Hematopoietic multipotent progenitor cell (in vitro differentiated cells): ENCODE measurements at places on chromosomes 16 and 17.

DNA sequence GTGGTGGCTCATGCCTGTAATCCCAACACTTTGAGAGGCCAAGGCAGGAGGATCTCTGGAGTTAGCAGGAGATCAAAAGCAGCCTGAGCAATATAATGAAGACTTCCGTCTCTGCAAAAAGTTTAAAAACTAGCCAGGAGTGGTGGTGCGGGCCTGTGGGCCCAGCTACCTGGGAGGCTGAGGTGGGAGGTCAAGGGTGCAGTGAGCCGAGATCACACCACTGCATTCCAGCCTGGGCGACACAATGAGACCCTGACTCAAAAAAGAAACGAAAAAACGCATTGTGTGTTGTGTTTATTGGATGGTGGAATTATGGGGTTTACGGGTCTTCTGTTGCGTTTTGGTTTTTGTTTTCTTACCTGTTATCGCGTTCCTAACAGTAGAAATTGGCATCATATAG, 863 bp upstream of the DDX19A start:
- no peak for DNase-seq

DNA sequence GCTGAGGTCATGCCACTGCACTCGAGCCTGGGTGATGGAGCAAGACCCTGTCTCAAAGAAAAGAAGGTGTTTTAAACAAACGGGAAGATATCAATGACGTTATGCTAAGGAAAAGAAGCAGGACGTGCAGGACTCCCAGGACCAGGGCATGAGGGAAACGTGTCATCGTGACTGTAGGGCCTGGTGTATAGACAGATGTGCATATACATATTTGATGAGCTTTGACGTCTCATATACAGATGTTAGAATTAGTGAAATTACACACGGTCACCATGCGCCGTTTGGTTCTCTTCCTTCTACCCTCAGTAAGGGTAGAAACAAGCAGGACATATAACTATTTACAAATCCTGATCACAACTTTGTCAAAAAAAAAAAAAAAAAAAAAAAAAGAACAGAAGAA, 17.6 kb upstream of the PVALEF start:
- no peak for DNase-seq

- DNase-seq = no peak
Observed at GRCh38 chr17:82858376-82859126, 18.7 kb upstream of the ZNF750 start.

DNA sequence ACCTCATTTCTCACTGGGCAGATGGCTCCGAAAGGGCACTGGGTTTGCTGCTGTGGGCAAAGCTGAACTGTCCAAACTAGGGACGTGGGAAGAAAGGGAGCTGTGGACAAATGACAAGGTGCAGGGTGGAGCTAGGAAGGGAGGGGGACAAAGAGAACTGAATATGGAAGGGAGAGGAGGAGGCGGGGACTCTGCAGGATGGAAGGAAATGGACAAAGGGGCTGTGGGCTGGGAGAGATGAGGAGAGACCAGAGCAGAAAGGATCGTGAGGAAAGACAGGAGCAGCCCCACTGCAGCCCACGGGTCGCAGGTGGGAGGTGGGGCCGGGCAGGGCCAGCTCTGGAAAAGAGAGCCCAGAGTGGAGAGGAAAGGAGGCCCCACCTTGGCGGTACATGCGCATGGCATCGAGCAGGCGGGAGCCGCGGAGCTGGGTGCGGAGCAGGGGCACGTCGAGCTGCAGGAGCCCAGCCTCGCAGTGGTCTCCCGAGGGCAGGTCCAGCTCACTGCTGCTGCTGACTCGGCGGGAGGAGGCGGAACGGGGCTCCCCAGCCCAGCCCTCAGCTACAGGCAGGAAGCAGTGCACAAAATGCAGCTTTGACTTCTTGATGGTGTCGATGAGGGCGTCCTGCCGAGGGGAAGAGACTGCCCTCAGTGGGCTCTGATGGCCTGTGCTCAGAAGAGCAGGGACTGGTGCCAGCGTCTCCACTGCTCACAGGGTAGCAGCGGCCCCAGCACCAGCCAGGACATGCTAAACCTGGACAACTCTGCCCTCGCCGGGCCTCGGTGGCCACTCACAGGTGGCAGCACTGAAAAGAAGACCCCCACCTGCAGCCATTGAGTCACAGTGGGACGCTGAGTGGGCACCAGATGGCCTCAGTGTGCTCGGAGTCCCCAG, 66.8 kb downstream of the PIPOX start:
- no peak for DNase-seq

DNA sequence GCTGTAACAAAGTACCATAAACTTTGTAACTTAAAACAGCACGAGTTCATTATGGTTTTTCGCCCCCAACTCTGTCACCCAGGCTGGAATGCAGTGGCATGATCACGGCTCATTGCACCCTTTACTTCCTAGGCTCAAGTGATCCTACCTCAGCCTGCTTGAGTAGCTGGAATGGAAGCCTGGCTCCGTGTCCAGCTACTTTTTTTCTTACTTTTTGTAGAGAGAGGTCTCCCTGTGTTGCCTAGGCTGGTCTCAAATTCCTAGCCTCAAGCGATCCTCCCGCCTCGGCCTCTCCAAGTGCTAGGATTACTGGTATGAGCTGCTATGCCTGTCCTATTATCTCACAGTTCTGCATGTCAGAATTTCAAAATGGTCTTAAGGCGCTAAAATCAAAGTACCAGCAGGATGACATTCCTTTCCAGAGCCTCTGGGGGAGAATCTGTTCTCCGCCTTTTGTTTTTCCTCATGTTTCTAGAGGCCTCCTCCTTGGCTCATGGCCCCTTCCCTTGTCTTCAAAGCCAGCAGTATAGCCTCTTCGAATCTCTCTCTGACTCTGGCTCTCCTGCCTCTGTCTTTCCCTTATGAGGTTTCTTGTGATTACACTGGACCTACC, 10.1 kb upstream of the PRM1 start:
- no peak for DNase-seq

GRCh38 chr16:24906901-24907300, 61.1 kb downstream of the SLC5A11 start:
- no peak for DNase-seq

GRCh38 chr16:30414159-30414558, 6.8 kb downstream of the ZNF771 start:
- DNase-seq = no peak

- no peak for DNase-seq
Observed at GRCh38 chr16:27238591-27238990, 30.0 kb downstream of the NSMCE1 start.

DNA sequence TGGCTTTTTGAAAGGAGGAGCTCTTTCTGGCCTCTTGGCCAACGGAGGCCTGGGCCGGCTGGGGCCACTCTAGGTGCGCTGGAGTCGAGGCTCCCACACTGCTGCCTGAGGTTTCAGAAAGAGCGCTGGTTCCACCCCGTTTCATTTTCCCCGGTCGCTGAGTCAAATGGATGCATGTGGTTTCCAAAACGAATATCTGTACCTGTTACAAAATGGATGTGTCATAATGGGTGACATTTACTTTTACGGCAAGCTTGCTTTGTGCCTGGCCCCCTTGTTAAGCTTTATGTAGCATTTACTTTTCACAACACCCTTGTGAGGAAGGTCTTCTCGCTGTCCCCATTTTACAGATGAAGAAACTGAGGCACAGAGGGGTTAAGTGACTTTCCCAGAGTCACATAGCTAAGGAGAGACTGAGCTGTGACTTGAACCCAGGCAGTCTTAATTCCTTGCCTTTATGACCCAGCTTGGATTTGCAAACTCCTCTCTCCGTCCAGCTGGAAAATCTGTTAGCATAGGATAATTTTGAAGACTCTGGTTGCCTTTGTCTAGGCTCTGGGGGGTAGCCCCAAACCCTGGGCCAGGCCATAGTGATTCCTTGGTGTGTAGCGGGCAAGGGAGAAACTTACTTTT, 10.6 kb downstream of the KSR1 start:
- peak; percentile 51 for DNase-seq

- DNase-seq = no peak
Observed at GRCh38 chr16:87374313-87374712, 9.3 kb downstream of the FBXO31 start.

- no peak for DNase-seq
Observed at GRCh38 chr17:28290703-28291102, 28.3 kb upstream of the TMEM97 start.

DNA sequence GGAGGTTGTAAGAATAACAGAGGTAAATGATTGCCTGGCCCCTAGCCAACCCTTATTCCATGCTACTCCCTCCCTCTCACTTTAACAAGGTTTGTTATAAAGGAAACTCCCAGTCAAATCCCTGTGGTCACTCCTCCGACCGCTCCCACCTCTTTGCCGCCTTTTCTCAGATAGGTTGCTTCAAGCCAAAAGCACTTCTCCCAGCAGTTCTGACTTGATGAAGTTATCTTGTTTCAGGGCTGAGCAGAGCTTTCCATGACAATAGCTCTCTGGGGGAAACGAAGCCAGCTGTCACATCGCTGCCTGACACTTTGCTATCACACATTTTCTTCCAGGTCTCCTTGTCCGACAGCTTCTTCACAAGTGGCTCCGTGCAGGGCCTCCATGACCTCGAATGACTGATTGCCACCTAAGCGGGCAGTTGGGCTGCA, 278.6 kb downstream of the HAPSTR1 start:
- no peak for DNase-seq

DNA sequence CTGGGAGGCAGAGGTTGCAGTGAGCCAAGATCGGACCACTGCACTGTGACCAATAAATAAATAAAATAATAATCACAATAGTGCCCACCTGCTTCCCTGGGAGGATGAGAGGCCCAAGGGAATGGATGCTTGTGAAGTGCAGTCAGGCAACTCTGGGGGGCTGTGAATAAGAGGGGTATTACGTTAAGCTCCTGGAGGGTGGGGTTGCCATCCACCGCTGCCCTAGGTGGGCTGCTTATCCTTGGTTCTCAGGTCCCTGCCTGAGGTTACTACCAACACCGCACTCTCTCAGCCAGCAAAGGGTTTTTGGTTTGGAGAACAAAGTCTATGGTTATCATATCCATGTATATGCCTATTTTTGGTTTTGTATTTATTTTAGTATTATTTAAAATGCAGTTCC, 48.6 kb upstream of the CBFA2T3 start:
- no peak for DNase-seq

GRCh38 chr16:53433930-53434376, 318 bp upstream of the RBL2 start:
- no peak for DNase-seq

GRCh38 chr17:36752096-36752888, 150.9 kb downstream of the MRM1 start:
- DNase-seq = no peak

GRCh38 chr17:64028874-64029464, 8.5 kb upstream of the ICAM2 start:
- peak; percentile 78 for DNase-seq

- DNase-seq = no peak
Observed at GRCh38 chr16:27228621-27229501, 25.5 kb downstream of the KDM8 start.

GRCh38 chr17:80923211-80924110, 68.2 kb upstream of the CHMP6 start:
- DNase-seq = no peak
